ENCODE measurements at places on chromosomes 7 and 10.
A peak's percentile ranks its signal among the peaks of the same experiment; 100 is the strongest.

DNA sequence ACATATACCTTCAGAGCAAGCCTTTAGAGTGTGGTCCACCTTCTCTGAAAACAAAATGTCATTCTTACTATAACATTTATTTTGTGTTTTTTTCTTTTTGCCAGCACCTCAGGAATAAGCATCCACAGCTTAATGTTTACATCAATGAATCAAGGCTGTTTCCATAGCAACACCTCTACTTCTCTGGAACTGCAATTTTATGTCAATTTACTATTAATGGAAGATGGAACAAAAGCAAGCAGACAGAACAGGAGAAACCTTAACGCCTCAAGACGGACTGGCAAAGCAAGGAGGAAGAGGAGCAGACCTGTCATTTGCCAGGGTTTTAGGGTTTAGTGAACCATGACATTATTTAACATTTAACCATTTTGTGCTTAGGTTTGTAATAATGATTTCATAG lies 63.1 kb downstream of the PRR15 start:
- no peak for DNase-seq

DNA sequence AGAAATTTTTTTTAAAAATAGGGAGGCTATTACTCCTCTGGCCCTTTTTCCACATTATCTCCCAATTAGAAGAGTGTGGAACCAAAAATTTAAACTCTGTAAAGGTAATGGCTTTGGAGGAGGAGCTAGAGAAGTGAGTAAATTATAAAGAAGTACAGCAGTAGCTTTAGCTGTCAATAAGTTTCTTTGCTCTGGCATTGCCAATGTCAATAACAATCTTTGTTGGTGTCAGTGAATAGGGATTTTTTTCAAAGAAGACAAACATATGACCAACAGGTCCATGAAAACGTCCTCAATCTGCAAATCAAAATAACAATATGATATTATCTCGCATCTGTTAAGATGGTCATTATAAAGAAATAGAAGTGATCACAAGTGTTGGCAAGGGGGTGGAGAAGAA lies 227.1 kb upstream of the MBL2 start:
- DNase-seq: no peak

DNA sequence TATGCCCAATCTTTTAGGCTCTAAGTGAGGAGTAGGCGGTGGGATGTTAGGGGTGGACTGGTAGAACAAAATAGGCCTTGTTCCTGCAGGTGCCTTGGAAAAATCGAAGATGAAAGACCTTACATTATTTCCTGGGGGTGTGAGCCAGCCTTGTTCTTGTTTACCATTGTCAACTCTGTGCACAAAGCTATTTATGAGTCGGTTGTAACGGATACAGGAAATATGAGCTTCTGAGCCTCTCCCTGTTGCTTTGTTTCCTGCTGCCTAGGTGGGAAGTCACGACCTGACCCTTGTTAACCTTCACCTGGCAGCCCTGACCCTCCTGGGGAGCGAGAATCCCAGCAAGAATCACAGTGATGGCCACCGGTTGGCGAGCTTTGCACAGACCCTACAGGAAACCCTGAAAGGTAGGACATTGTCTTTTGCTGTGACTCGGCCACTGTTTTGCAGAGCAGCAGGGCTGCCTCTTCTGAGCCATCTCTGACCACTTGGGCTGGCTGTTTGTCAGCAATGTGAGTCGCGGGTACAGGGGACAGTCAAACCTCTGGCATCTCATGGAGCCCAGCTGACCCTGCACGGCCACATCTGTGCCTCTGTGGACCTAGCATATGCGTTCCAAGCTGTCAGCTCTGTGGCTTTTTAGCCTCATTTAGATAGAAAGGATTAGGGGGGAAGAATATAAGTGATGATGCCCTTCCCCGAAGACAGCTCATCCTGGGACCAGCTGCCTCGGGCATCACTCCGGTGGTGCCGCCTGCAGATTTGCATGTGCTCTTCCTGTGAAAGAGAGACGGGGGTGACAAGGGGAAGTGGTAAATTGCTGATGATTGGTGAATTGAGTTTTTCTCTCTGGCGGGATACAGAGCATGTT lies 102.1 kb upstream of the ANLN start:
- DNase-seq: peak; percentile 78

DNA sequence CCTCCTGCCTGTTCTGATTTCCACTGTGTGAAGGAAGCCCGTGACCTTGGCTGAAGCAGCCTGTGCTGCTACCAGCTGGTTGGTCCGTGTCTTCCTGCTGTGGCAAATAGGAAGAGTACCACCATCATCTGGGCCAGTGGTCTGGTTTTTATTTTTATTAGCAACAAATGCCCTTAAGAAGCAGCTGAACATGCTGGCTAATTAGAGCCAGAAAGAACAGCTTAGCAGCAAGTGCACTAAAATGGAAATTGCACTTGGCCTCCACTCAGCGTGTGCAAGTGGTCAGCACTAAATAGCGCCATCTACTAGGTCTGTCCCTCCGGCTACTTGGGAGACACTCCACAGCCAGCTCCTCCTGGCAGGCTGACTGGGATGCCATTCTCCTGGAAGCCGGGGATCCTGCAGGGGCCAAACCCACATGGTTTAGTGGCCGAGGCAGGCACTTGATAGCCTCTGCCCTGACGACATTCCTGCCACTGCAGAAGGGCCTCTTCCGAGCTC lies 690.3 kb upstream of the FOXK1 start:
- DNase-seq: no peak

GRCh38 chr10:109981650-109982049 lies 26.1 kb upstream of the ADD3 start:
- DNase-seq: no peak
